8988T (cell line): ENCODE measurements at places on chromosomes 6 and 20.

DNA sequence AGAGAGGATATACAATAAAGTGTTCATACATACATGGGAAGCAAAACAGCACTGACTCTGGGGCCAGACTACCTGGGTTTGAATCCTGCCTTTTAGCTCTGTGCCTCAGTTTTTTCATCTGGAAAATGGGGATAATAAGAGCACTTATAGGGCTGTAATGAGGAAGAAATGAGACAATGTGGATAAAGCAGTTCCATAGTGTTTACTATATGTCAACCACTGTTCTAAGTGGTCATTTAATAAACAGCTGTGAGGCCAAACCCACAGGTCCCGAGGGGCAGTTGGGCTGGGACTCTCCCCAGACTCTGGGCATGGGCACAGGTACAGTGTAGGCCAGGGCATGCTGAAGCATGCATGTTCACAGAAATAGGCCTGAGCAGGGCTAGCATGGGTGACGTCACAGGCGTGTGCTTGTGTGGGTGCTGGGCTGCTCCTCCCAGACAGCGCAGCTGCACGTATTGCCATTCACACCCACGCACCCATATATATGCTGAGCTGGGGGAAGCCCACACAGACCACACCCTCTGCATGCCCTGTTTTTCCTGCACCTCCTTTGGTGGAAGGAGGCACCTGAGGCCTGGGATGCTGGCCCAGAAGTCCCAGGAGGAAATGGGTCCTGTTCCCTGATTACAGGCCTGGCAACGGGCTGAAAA lies 3.5 kb upstream of the PLCG1 start:
- DNase-seq = no peak

GRCh38 chr20:661474-662270 lies 8.7 kb upstream of the SRXN1 start:
- no peak for DNase-seq

DNA sequence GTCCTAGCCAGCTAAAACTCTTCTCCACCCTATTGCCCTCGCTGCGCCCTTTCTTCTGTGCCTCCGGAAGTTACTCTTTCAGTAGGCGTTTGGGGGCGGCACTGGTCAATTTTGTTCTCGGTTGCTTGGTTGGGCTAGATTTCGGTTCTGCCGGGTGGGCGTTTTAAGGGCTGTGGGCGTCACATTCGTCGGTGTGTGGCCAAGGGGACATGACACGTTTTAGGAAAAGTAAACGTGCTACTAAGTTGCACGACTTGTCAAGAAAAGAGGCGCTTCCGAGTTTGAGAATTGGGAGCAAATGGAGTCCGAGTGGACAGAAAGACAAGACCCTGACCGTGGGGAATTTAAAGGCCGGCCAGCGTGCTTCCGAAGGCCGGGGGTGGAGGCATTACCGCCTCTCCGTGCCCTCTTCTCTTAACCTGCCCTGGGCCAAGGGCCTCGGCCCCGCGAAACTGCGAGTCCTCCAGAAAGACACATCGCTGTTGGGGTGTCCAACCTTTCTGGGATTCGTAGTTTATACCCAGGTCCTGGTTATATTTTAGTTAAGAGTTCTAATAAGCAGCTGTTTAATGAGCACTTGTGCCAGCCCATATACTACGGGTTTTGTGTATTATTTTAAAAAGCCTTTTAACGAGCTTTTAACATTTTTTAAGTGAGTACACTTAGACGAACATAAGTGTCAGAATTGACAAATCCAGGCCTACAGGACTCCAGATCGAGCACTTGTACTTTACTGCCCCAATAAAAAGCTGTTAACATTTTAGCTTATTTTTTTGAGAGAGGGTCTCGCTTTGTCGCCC lies 664 bp upstream of the BAG6 start:
- peak; percentile 89 for DNase-seq

DNA sequence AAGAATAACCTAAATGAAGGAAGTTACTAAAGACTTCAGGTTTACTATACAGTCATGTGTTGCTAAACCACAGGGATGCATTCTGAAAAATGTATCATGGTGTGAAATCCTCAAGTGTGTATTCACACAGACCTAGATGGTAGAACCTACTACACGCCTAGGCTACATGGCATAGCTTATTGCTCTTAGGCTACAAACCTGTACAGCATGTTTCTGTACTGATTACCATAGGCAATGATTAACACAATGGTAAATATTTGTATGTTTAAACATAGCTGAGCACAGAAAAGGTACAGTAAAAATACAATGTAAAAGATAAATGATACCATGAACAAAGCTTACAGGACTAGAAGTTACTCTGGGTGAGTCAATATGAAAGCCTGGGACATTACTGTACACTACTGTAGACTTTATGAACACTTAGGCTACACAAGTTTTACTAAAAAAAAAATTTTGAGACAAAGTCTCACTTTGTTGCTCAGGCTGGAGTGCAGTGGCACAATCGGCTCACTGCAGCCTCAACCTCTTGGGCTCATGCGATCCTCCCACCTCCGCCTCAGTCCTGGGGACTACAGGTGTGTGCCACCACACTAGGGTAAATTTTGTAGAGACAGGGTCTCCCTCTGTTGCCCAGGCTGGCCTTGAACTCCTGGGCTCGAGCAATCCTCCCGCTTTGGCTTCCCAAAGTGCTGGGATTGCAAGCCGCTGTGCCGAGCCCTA lies 36.0 kb downstream of the ADNP start:
- DNase-seq = no peak

GRCh38 chr6:88614316-88614877 lies 349.0 kb downstream of the RNGTT start:
- no peak for DNase-seq

GRCh38 chr6:91751526-91751925 lies 1164.7 kb upstream of the MAP3K7 start:
- no peak for DNase-seq

GRCh38 chr6:84718038-84718955 lies 46.1 kb downstream of the TBX18 start:
- DNase-seq = no peak

- no peak for DNase-seq
Observed at GRCh38 chr6:31368461-31368860, 11.5 kb upstream of the HLA-B start.

GRCh38 chr6:95081949-95082348 lies 495.4 kb upstream of the MANEA start:
- no peak for DNase-seq

- no peak for DNase-seq
Observed at GRCh38 chr6:168722397-168722796, 281.4 kb downstream of the SMOC2 start.

DNA sequence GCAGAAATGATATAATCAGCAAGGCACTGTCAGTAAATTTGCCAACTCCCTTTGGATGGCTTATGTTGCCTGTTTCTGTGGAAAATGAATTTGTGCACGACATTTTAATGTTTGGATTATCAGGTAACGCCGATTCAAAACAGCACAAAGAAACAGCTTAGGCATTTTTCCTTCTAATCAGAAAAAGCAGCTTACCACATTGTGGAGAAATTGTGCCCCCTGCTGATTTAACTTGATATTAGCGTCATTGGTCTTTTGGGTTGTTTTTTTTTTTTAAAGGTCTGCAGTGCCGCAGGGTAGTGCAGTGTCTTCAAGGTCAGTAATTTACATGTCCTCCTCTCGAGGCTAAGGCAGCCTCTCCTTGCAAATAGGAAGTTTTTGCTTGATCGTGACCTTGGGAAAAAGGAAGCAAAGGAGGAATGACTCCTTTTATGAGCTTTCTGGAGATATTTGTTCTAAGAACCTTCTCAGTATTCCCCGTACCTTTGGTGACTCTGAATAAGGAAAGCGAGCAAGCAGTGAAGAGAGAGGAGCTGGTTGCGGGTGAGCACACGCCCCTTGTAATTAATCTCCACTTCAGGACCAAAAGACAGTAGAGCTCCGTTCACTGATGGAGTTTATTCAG lies 79.1 kb downstream of the ELOVL4 start:
- DNase-seq = peak; percentile 21

- no peak for DNase-seq
Observed at GRCh38 chr6:42335896-42336295, 115.8 kb downstream of the TRERF1 start.

DNA sequence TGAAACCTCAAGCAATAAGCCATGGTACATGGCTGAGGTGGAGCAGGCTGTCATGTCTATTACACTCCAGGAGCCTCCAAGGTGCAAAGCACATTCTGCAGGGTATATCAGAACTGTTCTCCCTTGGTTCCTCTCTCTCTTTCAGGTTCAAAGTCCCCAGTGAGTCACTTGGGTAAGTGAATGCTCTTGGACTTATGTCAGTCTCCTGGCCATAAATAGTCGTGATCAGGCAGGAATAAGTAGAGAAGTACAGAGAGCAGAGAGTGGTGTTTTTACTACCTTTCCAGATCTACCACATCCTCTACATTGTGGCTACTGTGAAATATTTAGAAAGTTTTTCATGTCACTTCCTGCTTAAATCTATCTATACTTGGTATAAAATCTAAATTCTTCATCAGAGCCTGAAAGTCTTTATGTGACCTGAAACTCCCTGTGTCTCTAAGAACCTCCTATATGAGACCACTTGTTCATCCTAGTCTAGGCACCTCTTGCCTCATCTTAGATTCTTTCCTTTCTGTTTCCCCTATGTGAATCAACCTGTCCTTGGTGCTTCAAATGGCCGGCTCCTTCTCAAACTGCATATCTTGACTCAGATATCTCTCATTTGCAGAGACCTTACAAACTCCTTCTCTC lies 1077.6 kb upstream of the MAP3K7 start:
- no peak for DNase-seq

DNA sequence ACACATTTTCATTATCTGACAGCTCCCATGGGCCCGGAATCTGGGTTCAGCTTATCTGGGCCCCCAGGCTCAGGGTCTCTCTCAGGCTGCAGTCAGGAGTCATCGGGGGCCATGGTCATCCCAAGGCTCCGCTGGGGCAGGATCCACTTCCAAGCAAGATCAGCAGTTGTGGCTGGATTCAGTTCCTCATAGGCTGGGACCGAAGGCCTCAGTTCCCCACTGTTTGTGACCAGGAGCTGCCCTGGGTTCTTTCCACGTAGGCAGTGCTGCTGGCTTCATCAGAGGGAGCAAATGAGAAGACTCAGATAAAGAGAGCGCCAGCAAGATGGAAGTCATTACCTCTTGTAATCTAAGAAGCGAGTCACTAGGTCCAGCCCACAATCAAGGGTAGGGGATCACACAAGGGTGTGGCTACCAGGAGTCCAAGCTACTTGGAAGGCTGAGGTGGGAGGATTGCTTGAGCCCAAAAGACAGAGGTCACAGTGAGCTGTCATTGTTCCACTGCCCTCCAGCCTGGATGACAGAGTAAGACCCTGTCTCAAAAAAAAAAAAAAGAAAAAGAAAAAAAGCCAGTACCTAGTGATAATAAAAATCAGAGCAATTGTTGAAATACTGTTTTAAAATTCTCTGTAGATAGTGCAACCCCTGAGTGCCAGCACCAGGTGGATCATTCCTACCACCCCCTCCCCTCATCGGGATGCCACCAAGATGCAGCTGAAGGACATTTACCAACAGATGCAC lies 162.7 kb downstream of the NFATC2 start:
- no peak for DNase-seq

DNA sequence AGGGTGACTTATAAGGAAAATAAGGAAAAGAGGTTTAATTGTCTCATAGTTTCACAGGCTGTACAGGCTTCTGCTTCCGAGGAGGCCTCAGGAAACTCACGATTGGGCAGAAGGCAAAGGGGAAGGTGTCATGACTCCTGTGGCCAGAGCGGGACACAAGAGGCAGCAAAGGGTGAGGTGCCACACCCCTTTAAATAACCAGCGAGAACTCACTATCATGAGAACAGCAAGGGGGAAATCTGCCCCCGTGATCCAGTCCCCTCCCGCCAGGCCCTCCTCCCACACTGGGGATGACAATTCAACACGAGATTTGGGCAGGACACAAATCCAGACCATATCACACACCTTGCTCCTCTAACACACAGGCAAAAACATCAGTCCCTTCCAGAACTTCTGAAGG lies 254.0 kb downstream of the DLL1 start:
- no peak for DNase-seq

GRCh38 chr20:49261173-49261572 lies 16.7 kb downstream of the ZNFX1 start:
- no peak for DNase-seq

DNA sequence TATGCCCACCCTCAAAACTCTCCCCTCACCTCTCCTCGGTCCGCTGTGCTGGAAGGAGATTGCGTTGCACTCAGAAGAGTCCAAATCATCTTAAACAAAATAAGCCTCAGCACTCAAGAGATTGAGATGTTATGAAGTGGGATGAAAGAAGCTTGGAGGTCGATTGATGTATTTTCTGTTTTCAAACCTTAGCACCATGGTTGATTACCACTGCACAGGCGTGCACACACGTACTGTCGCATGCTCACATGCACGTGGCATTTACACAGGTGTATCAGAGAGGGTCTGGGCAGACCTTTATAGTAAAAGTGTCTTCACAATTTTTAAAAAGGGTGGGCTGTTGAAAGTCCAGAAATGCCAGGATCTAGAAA lies 612 bp upstream of the AGPAT4 start:
- DNase-seq = no peak

GRCh38 chr6:149815788-149816187 lies 48.4 kb downstream of the LRP11 start:
- DNase-seq = no peak

GRCh38 chr6:113734982-113735381 lies 122.2 kb upstream of the MARCKS start:
- DNase-seq = no peak

- DNase-seq = no peak
Observed at GRCh38 chr6:134851548-134851947, 98.4 kb downstream of the ALDH8A1 start.

DNA sequence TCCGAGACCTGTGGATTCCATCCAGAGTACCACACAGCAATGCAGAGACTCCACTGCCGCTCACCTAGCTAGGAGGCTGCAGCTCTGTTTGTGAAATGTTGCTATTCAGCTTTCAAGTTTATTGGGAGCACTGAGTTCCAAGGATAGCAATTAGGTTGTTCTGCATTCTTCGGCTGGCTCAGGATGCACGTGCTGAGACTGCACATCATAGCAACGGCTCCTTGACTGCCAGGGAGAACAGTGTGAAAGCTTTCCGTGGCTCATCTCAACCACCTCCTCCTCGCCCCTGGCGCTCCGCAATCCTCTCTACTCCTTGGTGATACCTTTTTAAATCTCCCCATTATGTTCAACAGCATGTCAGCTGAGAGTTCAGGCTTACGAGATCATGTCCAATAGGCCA lies 116.6 kb downstream of the TSHZ2 start:
- DNase-seq = no peak

DNA sequence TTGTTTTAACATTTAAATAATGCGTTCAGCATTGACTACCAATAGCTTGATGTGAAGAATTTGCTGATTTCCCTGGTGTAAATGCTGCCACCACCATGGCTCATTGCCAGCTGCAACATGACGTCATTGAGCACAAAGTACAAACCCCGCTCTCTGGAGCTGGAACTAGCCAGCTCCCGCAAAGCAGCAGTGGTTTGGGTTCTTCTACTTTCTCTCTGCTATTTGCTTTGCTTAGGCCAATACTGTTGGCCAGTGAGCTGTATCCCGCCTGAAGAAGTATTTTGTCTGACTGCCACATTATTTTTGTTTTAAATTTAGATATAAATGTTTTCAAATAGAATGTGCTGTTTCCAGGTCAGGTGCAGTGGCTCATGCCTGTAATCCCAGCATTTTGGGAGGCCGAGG lies 47.4 kb upstream of the KIF13A start:
- DNase-seq = no peak
